ENCODE measurements at places on chromosomes 12 and 14. TPM values are rescaled to one million over a fixed set of nuclear protein-coding genes. Genes with fewer than 3 reads are reported as not detected.

DNA sequence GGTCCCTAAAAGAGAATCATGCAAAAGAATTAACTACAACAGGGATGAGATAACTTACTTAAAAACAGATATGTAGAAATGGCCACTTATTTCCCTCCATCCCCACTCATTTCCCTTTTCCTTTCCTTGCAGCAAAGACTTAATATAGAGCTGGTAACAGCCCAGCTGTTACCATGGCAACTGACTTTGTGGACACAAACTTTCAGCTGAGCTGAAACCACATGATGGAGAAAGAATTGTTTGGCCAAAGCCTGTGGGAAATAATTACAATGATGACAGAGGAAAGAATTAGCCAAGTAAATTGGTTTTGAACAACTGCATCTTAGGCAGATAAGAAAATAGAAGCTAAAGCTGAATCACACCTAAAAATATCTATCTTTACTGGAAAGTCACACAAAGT, 364.9 kb downstream of the GALC start:
- DNase-seq = no peak

DNA sequence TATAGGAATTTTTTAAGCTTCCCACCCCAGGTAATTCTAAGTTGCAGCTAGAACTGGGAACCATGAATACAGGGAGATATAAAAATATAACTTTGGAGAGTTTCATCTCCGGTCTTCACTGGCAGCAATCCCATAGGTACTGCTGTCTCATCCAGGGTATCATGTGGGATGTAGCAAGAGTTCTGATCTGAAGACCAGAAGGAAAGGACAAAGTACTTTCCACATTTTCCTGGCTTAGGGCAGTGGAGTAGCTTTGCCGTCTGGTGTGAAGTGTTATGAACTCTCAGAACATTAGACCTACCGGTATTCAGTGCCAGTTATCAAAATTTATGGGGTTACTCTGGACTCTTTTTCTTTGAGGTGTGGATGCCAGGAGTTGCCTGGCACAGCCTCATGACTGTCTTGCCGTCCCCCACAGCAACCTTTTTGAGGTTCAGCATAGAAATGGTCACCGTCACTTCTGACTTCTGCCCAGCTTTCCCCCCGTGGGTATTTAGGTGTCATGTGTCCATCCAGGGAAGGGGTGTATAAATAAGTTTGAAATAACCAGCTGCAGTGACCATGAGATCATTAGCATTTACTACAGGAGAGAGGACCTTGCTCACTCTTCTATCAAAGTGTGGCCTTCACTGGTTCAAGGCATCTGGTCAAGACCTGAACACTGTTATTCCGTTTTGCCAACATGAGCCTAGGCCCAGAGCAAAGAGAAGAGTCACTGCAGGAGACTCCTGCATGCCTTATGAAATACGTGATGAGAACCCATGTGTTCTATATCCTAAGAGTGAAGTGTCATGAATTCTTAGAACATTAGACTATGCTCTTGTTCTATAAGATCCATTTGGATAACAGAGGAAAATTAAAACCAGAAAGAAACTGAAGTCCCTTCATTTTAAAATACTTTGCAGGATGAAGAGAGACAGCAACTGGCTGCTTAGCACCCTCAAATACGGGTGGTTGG, 22.2 kb downstream of the TMEM233 start:
- DNase-seq = no peak

GRCh38 chr12:1591034-1591433, 3.3 kb downstream of the FBXL14 start:
- DNase-seq = peak; percentile 29

GRCh38 chr14:57371013-57371412, 19.4 kb upstream of the NAA30 start:
- no peak for DNase-seq

GRCh38 chr12:38669530-38669929, 235.9 kb downstream of the CPNE8 start:
- DNase-seq = no peak

- no peak for DNase-seq
Measured at GRCh38 chr12:45737638-45738037, 8.1 kb downstream of the ARID2 start.

Gene KLRG1
- 12.8 TPM for total RNA-seq

- DNase-seq = no peak
Measured at GRCh38 chr14:61174441-61174891, 106.7 kb downstream of the TMEM30B start.

Gene FBXL14
- 30.9 TPM for total RNA-seq

DNA sequence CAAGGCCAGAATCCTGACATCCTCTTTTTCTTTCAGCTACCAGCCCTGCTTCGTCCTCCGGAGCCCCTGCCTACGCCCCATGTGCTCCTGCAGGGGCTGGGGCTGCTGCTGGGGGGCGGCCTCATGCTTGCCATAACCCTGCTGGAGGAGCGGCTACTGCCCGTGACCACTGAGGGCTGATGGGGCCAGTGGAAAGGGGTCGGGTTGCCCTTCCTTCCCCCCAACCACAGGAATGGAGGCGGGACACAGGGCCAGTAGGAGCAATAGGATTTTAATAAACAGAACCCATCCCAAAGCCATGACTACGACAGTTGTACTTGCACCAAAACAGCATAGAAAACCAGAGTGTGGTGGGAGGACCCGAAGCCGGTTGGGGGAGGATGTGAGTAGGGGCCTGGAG, 7.7 kb downstream of the SLC39A5 start:
- DNase-seq = no peak

Gene OR11G2
- not detected for total RNA-seq

DNA sequence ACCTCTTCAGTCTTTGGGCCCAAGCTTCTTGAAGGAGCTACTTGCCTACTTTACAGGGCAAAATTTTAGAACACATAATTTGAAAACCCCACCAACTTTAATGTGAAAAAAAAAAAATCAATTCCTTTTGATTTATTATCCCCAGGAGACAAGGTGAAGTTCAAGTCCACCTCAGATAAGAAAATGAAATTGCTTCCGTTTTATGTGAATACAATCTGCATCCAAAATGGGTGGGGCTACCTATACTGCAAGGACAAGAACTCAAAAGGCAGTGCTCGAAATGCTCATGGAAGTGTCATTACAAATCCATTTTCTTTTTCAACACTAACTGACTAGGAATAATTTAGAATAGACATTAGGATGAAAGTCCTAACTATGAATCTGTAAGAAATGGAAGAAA, 45.7 kb downstream of the SSPN start:
- DNase-seq = no peak

Gene ANG
- 5.5 TPM for total RNA-seq

DNA sequence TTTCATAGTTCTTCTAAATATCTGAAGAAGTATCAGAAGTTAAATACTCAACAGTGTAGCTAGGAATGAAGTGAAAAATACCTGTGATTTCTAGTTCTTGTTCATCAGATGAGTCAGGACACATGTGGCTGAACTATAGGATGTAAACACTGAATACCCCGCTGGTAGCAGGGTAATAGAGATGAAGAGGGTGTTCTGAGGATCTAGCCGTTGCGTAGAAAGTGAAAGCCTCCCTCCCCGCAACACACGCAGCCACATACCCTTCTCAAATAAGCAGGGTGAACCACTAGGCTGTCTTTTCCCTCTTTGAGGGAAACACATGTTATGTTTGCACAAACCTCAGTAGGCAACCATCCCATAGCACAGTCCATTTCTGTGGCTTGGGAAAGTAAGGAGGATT, 16.4 kb upstream of the RNASE12 start:
- DNase-seq = no peak

Gene ANAPC5
- total RNA-seq = 125 TPM

Gene ARHGAP9
- 171 TPM for total RNA-seq

Gene TSPAN8
- not detected for total RNA-seq

Gene SLC6A12
- not detected for total RNA-seq

- no peak for DNase-seq
Measured at GRCh38 chr12:132124766-132125425, 19.2 kb downstream of the DDX51 start.

DNA sequence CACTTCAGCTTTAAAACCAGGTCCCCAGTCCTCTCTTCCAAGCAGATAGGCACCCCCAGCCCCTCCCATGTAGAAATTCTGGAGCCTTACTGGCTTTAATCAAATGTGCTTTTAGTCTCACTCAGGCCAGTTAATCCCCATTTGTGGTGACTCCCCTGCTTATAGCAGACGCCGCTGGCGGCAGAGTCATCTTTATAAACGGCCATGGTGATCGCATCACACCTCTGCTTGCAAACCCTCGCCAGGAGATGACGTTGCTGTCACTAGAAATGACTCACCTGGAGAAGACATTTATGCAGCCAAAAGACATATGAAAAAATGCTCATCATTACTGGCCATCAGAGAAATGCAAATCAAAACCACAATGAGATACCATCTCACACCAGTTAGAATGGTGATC, 369.3 kb downstream of the VRK1 start:
- no peak for DNase-seq

DNA sequence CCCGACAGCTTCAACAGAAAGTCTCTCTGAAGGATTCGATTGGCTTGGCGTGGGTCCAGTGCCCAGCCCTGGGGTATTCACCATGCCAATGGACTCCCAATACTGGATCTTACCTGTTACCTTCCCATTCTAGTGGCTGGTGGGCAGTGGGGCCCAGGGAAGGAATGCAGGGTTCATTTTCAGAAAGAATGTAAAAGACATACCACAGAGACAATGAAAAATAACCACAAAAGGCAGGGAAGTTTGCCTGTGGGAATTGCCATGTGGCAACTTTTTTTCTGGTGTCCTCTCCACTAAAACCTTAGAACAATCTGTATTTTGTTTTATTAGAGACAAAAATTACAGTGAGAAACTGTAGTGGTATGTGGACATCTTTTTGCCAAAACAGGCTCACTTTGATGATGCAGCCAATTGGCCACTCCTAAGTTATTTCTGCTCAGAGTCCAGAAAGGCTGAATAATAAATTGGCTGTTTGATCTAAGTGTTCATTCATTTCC, 55.2 kb downstream of the PTGER2 start:
- no peak for DNase-seq
